Memory B cell (primary cell): ENCODE measurements at places on chromosomes 1 and 21.

DNA sequence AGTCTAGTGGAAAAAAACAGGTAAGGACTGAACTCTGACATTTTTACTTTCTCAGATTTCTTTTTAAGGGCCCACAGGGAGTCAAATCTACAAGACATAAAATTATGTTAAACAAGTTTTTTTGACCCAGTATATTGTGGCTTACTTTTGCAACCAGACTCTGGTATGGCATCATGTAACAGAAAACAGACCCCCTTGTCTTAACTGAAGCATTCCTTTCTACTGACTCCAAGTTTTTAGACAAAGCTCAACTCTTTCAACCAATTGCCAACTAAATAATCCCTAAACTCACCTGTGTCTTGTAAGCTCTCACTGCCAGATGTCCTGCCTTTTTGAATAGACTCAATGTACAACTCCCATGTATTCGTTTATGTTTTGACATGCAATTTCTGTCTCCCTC, 64.3 kb downstream of the FASLG start:
- DNase-seq = no peak

DNA sequence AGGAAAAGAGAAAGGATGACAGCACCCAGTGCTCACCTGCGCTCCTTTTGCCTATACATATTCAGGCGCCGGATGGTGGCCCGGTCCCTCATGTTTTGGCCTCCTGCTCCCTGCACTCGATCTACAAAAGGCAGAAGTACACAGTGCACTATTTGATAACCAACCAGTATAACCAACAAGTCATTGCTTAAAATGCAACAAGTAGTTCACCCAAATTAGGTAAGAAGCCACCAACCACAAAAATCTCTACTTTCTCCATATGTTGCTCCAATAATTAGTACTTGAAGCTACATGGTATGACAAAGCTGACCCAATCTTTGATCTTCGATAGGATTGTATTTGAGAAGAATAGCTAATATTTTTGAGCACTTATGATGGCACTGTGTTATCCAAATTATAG, 2.0 kb downstream of the GNL2 start:
- no peak for DNase-seq

DNA sequence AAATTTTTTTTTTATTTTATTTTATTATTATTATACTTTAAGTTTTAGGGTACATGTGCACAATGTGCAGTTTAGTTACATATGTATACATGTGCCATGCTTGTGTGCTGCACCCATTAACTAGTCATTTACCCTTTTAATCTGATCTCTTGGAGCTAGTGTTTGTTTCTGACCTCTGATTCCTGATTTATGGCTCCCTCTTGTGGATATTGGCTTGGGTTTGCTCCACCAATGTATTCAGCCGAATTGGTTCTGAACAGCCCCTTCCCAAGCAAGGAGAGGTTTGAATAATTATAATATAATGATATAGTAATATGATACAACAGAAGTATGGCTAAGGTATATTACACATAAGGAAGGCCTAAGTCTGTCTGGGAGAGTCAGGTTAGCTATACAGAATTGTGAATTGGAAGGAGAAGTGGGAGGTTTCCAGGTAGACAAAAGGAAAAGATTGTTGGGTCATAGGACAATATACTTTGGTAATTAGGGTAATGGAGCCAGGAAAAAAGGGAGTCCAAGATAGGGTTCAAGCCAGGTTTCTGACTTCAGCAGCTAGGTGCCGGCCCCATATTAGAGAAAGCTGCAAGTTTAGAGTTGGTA, 53.1 kb upstream of the HMCN1 start:
- DNase-seq = peak; percentile 14

GRCh38 chr1:53475664-53476063, 16.5 kb downstream of the DMRTB1 start:
- no peak for DNase-seq

DNA sequence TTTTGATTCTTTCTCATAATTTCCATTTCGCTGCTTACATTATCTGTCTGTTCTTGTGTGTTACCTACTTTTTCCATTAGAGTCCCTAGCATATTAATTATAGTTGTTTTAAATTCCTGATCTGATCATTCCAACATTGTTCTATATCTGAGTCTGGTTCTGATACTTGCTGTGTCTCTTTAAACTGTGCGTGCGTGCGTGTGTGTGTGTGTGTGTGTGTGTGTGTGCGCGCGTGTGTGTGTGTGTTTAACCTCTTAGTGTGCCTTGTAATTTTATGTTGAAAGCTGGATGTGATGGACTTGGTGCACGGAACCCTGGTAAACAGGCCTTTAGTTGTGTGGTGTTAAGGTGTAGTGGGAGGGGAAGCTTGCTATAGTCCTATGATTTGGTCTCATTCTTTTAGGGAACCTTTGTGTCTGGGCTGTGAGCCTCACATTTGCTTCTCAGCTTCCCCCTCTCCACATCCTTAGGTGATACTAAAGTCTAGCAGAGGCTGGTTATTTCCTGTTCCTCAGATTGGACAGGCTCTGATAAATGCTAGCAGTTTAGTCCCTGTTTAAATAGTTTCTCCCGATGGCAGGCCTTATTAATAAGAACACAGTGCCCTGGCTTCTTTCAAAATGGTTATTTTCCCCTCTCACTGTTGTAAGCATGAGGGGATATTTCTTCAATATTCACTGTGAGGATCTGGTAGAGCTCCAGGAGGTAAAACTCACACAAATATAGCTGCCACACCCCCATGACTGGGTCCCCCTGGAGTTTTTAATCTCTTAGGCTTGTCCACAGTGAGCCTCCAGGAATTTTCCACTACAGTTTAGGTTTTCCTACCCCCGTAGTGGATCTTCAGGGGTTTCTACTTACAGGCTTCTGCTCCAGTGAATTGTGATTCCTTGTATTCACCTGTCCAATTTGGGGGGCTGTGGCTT, 118.3 kb downstream of the GALNT2 start:
- DNase-seq = no peak

DNA sequence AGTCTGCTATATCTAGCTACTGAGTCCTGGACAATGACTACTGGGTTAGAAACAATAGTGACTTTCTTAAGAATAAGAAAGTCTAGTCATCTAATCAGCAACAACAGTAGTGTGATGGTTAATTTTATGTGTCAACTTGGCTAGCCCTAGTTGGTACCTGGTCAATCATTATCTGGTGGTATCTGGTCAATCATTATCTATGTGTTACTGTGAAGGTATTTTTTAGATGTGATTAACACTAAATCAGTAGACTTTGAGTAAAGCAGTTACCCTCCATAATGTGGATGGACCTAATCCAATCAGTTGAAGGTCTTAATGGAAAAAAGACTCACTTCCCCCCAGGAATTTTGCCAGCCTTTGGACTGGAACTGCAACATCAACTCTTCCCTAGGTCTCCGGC, 312.6 kb downstream of the SIPA1L2 start:
- no peak for DNase-seq

- no peak for DNase-seq
Observed at GRCh38 chr1:54996869-54997710, 1.6 kb upstream of the BSND start.

DNA sequence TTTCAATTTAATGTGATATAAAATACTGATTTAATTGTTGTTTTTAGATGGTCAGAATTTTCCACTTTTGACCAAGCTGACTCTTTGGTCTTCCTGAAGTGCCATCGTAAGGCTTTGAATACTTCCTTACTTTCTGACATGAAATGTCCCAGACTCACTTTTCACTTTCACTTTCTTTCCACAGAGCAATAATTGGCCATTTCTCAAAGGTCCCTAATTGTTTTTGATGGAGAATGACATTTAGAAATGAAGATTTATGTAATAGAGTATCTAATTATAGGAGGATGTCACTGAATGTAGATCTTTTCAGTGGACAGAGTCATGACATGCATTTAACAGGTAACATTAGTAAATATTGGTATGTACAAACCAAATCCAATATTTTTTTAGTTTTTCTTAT, 1141.6 kb downstream of the KCNT2 start:
- no peak for DNase-seq

GRCh38 chr1:116769994-116770393, 15.8 kb downstream of the CD2 start:
- no peak for DNase-seq

DNA sequence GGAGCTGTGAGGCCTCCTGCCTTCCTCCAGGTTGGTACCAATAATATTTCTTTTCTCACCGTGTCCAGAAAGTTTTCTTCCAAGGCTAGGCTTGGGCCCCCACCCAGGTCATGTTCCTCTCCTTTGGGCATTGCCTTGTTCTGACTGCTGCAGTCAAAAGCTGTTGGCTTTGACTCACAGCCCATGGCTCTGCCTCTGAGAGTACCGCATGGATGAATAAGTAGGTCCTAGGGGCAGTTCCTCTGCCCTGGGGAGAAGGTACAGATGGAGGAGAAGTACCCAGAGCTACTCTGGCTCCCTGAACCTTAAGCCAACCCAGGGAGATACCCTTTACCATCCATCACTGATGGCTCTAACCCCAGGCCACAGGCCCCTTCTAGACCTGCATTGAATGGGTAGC, 115.0 kb downstream of the NAV1 start:
- no peak for DNase-seq

GRCh38 chr1:143497374-143497747, 474.4 kb downstream of the FAM72C start:
- peak; percentile 17 for DNase-seq

DNA sequence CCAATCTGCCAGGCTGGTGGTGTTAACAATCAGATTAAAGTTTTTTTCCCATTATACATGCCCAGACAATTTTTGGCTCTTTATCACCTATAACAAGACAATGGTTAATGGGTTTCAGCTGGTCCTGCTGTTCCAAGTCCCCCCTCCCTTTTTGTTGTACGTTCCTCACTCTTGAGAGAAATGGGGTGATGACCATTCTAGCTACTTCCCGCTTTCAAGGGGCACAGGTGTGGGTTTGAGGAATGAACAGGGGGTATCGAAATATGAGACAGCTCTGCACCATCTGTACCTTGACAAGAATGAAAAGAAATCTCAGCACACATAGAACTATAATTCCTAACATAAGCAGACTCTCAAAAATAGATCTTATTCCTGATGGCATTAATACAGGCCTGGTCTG, 326.8 kb downstream of the PTPRU start:
- no peak for DNase-seq

GRCh38 chr1:228488125-228488817, 1.1 kb downstream of the RNF187 start:
- no peak for DNase-seq

DNA sequence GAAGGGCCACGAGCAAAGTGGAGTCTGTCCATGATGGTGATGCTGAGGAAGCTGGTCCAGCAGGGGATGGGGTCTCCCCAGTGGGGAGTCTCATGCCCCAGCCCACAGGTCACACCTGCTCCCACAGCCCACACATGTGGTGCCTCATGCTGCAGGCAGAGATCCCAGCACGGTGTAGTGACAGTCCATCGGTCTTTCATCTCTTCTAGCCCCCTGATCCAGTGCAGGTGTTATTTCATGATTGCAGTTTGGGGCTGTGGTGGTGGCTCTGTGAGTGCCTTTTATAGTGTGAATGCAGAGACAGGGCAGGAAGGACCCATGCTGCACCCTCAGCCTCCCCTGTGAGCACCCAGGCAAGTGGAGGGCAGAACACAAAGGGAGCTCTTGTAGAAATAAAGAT, 45.0 kb downstream of the UBASH3A start:
- DNase-seq = no peak

DNA sequence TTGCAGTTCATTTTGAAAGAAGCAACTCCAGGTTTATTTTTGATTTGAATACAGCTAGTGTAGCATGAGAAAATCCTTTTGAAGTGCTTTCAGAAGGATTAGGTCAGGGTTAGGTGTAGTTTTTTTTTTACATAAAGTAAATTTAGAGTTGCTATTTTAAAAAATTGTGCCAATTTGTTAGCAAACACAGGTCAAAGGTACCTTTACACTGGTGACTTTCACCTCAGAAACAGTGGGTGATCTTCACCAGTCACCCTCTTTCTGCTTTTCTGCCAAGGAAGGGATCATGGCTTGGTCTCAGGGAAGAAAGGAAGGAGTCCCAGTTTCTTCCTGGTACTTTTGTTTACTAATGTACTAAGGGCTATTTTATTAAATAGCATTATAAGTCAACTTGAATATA, 111.5 kb downstream of the SDCCAG8 start:
- no peak for DNase-seq

DNA sequence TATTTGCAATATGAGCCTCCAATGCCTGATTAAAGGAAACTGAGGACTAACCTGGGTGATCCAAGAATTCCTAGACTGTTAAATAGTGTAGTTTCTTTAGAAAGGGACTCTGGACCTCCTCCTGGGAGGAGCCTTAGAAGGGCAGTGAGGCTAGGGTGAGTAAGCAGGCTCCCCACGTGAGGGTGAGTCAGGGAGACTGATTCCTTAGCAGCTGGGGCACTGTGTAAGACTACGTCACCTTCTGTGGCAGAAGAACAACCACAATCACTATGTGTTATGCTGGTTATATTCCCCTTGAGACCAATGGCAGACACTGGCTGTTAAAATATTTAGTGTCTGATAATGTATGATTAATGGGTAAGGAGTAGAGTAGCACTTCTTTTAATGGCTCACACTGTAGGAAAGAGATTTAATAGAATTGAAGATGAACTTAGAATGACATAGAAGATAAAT, 53.3 kb upstream of the SYT14 start:
- DNase-seq = no peak

GRCh38 chr1:208844158-208844557, 600.0 kb upstream of the PLXNA2 start:
- no peak for DNase-seq

GRCh38 chr1:41503538-41504113, 19.1 kb upstream of the EDN2 start:
- no peak for DNase-seq

DNA sequence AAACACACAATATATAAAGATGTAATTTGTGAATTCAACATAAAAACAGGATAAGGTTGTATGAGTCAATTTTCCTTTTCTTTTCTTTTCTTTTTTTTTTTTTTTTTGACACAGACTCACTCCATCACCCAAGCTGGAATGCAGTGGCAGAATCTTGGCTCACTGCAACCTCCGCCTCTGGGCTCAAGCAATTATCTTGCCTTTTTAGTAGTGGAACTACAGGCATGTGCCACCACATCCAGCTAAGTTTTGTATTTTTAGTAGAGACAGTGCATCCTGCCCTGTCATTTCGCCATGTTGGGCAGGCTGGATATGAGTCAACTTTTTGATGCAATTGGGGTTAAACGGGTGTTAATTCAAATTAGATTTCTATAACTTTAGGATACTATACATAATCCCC, 10.3 kb upstream of the SPRR2B start:
- no peak for DNase-seq

DNA sequence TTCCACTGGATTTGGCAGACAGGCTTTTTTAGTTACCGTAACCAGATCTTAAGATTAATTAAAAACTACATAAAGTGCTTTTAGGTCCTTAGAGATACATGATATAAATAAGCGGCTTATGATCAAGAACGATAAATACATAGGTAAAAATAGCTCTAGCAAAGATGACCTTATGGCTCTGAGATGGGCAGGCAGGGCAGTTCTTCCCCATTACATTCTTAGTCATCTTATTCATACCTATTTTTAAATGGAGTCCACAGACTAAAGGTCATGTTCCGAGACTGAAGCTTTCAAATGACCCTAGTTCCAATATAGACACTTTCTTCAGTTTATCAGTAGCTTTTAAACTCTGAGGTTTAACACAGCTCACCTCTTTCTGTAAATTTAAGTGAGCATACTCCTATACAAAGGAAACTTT, 4.3 kb downstream of the MCL1 start:
- DNase-seq = no peak
